Occipital lobe (tissue), 3 donors: ENCODE measurements at places on chromosomes 16 and 17.

DNA sequence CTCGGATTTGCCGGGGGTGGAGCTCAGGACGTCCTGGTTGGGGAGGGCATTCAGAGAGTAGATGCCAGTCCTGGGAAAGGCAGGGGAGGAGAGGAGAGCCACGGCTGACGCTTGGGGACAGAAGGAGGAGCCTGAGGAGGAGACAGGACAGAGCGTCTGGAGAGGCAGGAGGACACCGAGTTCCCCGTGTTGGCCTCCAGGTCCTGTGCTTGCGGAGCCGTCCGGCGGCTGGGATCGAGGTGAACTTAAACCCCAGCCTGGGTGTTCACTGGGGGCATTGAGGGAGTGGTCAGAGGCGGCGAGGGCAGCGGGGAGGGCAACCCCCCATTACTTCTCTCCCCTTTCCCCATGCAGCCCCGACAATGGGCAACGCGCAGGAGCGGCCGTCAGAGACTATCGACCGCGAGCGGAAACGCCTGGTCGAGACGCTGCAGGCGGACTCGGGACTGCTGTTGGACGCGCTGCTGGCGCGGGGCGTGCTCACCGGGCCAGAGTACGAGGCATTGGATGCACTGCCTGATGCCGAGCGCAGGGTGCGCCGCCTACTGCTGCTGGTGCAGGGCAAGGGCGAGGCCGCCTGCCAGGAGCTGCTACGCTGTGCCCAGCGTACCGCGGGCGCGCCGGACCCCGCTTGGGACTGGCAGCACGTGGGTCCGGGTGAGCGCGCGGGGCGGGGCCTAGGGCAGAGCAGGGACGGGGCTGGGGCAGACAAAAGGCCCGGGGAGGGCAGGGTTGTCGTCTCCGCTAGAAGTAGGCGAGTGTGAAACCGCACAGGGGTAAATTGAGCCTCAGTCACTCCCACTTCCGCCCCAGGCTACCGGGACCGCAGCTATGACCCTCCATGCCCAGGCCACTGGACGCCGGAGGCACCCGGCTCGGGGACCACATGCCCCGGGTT lies 3.7 kb downstream of the NOL3 start:
- peak; percentile 82 for DNase-seq

GRCh38 chr16:70294385-70295025 lies 4.5 kb upstream of the DDX19B start:
- DNase-seq: no peak

DNA sequence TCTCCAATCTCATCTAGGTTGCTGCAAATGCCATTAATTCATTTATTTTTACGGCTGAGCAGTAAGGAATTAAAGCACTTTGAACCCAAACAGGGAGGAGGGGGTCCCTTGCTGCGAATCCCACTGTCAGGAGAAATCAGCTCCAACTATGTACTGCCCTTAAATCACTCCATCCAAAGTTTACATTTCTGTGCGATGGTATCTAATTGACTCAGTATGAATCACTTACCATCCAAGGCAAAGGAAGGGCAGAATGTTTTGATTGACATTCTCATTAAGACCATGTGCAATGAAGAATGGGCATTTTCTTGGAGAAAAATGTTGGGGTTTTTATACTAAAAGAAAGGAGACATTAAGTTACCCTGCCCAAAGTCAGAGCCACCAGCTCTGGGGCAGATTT lies 47.7 kb upstream of the XYLT1 start:
- no peak for DNase-seq

- no peak for DNase-seq
These were observed 52.0 kb upstream of the AMZ2 start for GRCh38 chr17:68195667-68196393.

- DNase-seq: peak; percentile 52
These were observed 400 bp downstream of the HCFC1R1 start for GRCh38 chr16:3023415-3023668.

GRCh38 chr16:75868636-75869632 lies 142.6 kb upstream of the CPHXL start:
- DNase-seq: no peak

DNA sequence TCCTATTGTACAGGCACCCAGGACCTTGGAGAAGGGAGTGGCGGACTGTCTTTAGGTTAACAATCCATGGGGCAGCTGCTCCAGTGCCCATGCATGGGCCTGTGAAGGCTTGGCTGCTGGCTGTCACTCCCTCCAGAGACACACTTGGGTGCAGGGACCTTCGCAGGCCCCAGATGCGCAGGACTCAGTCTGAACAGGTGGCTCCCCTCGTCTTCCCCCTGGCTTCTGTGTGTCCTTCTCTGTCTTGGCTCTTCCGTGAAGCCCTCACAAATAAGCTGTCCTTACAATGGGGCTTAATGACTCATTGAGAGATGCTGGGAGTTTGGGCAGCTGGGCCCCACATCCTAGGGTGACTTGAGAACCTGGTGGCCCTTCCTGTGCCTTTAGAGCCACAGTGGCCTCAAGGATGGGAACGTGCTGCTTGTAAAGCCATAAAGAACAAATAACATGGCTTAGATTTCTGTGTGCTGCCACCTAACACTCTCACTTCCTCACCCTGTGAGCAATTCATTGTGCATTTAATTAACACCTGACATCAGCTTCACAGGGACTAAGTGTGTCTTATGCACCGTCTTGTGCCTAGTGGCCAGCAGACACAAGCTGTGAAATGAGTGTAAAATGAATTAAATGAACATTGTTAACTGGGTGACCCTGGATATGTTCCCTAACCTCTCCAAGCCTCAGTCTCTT lies 340.7 kb downstream of the SNX29 start:
- DNase-seq: no peak

GRCh38 chr17:56130026-56130425 lies 23.2 kb upstream of the ANKFN1 start:
- no peak for DNase-seq

GRCh38 chr17:8956465-8956902 lies 9.0 kb downstream of the PIK3R5 start:
- no peak for DNase-seq

GRCh38 chr16:2296661-2297505 lies 29.0 kb upstream of the RNPS1 start:
- DNase-seq: no peak

- no peak for DNase-seq
These were observed 664 bp upstream of the BCL6B start for GRCh38 chr17:7021993-7022778.

GRCh38 chr17:40952661-40953060 lies 14.1 kb downstream of the KRT39 start:
- no peak for DNase-seq

- DNase-seq: no peak
These were observed 533 bp downstream of the SLC6A4 start for GRCh38 chr17:30234964-30235363.
